ENCODE measurements at places on chromosomes 5 and 9. TPM values are rescaled to one million over a fixed set of nuclear protein-coding genes. Genes with fewer than 3 reads are reported as not detected.

Gene AUH
- total RNA-seq: 8.6 TPM

Gene CNTNAP3
- total RNA-seq: 2.5 TPM

Gene AP3S1
- total RNA-seq: 257 TPM

Gene SPOCK1
- 30.3 TPM for total RNA-seq

Gene NUTM2G
- total RNA-seq: not detected

Gene FGD3
- total RNA-seq: 0.16 TPM

All from hair follicular keratinocyte (primary cell).